ENCODE measurements at places on chromosomes 16 and 17.

GRCh38 chr16:15653227-15653626 is 3.2 kb downstream of the NDE1 start:
- DNase-seq, result peak; percentile 69

DNA sequence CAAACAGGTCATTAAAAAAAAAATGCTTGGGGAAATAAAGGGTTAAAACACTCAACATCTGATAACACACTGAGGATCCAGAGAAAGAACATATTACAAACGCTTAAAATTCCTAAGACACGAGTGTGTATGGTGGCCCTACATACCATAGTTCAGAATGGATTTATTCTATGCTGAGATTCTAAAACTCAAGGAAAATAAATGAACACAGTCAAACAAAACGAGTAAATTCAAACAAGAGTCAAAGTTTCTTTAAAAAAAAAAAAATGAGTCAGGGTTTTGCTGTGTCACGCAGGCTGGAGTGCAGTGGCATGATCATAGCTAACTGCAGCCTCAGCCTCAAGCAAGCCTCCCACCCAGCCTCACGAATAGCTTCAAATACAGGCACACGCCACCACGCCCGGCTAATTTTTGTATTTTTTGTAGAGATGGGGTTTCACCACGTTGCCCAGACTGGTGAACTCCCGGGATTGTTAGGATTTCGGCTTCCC is 17.4 kb downstream of the CRK start:
- peak; percentile 52 for DNase-seq

DNA sequence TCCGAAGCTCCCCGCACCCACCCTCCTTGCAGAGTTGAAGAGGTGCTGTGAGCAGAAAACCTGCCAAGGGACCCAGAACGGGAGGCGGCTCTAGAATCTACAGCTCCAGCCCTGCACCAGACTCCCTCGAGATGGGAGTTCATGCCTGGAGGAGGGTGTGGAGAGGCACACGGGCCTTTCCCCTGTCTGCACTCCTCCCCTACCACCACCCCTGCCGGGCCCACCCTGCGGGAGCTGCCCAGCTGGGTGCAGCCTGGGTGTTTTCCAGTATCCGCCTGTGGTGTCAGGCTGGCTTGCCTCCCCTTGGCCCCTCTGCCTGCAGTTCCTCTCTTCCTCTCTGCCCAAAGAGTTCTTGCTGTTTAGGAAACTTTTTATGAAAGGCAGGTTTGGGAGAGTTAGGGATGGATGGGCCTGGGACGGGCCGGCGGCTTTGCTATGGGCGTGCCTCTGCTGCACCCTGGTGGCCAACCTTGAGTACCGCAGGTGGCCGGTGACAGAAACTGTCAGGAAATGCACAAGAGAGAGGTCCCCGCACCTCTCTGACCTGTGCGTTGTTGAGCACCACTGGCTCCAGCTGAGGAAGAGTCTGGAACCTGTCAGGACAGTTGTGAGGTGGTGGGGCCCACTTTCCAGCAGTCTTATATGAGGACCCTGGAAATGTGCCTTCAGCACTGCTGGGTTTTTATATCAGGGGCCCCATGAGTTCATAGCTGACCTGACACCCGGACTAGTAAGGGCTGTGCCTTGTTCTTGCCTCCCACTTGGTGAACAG is 354.1 kb downstream of the SEC14L1 start:
- DNase-seq, result peak; percentile 82

DNA sequence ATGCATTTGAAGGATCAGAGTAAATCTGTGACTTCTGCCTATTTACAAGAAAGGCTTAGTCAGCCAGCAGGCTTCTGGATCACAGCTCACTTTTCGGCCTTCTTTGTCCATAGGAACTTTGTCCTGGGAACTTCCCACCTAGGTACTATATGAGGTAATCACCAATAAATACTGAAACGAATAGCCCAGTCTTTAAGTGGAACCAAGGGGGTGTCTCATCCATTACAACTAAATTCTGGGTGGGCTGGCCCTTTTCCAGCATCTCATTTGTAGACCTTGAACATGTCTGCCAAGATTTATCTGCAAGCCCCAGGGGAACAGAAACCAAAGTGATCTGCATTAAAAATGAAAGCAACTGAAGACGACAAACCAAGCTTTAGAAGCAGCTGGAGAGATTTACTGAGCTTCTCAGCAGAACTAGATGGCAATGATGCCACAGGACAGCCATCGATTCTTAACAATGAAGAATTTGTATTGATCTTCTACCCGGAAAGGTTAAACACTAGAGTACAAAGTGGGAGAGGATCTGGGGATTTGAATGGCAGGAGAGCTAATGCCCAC is 55.5 kb downstream of the SNX11 start:
- peak; percentile 77 for DNase-seq

- DNase-seq, result no peak
Observed at GRCh38 chr17:9488556-9488955, 87.1 kb downstream of the STX8 start.

GRCh38 chr16:15790458-15790857 is 66.4 kb downstream of the MYH11 start:
- no peak for DNase-seq

DNA sequence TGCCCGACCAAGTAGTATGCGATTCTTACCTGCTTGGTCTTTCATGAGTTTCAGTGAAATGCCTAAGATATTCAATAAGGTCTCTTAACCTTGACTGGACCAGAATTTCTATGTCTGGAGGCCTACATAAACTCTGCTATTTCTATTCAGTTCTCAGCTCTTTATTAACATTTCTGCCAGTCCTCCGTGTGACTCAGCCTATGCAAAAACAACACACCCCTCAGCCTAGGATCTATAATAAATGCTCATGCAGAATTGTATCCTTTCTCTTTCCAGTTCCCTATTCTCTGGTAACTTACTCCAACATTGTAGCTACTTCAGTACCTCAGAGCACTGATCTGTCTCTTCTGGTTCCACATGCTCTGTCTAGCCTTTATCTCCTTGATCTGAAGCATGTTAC is 1507.4 kb downstream of the CDH11 start:
- DNase-seq, result no peak

DNA sequence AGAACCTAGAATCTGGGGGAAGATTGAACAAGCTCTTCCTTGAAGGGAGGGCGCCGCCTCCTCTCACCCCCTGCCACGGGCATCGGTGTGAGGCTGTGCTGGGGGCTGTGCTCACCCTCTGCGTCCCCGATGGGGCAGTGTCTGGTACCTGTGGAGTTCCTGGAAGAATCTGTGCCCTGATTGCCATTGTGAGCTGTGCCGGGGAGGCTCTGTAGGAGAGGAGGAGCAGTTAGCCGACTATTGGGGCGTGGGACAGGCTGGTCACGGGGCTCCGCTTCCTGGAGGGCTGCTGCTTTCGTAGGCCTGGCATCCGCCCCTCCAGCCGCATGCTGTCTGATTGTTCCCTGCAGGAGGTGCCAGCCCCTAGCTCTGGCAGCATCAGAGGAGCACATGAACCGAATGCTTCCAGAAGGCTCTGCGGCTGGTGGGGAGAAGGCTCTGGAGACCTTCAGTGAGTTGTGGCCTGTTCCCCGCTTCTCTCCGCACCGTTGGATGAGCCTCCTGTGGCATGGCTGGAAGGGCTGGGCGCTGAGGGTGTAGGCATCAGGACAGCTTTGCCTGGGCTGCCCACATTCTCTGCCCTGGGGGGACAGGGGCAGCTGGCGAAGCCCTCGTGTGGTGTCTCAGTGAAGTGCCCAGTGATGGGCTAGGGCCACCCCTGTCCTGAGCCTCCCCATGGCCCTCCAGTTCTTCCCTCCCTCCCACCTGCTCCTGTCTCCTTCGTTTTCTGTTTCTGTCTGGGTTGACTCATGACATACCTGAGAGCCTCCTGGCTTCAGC is 86.9 kb downstream of the SEC14L1 start:
- DNase-seq, result no peak

GRCh38 chr16:4869147-4869805 is 22.0 kb downstream of the UBN1 start:
- DNase-seq, result no peak

DNA sequence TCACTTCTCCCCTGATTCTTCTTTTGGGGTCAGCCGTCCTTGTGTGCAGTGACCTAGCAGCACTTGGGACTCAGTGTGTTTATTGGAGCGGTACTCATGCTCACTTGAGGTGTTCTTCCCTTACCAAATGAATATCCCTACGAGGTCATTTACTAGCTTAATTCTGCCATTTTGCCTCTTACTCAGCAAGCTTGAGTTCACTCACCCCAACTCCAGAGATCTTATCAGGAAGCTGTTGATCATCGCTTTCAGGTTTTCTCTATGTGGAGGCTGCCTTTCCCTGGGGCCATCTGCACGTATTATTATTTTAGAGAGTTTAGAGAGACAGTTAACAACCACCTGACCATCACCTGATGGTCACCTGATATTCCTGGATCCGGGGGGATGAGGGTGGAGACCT is 1466.0 kb upstream of the GOT2 start:
- DNase-seq, result no peak

GRCh38 chr17:17062866-17063265 is 20.6 kb downstream of the MPRIP start:
- DNase-seq, result no peak

- no peak for DNase-seq
Observed at GRCh38 chr17:11031787-11032186, 193.9 kb upstream of the PIRT start.

All from SJSA1 (cell line).